ENCODE measurements at places on chromosomes 5 and 9.

- peak; percentile 82 for ATAC-seq
Measured at GRCh38 chr9:78694974-78695373, 398.0 kb downstream of the PSAT1 start.

DNA sequence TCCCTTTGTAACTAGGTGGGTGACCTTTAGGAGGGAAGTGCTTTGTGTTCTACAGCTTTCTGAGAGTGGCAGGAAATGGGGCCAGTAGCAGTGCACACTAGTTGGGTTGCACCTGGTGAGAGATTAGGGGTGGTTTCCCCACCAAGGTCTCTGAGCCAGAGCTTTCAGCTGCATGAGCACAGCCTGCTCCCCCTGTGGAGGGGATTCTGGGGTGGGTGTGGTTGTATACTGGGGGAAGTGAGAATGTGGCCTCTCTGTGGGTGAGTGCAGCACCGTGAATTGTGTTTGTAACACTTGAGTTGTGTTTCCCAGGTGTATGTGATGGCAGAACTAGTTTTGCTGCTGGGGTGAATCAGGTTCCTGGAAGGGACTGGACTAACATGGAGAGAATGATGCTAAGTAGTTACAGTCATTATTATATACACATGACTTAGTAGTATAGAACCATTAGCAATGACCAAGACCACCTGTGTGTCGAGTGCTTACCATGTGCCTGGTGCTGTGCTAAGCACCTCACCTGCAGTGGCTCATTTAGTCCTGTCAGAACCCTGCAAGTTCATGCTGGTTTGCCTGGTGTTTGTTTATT is 11.8 kb upstream of the CXXC5 start:
- no peak for ATAC-seq

DNA sequence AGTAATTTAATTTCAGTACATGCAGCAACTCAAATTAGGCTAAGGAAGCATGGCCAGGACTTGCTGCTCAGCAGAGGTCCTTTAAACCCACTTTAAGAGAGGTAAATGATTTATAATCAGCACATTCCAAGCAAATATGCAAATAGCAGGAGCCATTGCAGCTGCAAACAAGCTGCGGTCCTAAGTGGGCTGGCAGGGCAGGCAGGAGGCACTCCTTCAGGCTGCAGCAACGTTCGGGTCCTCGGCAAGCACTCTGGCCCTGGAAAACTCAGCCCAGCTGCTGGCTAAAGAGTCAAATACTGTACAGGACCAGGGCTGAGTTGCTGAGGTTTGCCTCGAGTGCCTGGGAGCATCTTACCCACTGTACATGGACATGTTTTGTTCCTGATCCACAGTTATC is 126.9 kb downstream of the FSTL4 start:
- no peak for ATAC-seq

GRCh38 chr5:56649569-56649968 is 165.8 kb upstream of the MAP3K1 start:
- ATAC-seq, result peak; percentile 99

DNA sequence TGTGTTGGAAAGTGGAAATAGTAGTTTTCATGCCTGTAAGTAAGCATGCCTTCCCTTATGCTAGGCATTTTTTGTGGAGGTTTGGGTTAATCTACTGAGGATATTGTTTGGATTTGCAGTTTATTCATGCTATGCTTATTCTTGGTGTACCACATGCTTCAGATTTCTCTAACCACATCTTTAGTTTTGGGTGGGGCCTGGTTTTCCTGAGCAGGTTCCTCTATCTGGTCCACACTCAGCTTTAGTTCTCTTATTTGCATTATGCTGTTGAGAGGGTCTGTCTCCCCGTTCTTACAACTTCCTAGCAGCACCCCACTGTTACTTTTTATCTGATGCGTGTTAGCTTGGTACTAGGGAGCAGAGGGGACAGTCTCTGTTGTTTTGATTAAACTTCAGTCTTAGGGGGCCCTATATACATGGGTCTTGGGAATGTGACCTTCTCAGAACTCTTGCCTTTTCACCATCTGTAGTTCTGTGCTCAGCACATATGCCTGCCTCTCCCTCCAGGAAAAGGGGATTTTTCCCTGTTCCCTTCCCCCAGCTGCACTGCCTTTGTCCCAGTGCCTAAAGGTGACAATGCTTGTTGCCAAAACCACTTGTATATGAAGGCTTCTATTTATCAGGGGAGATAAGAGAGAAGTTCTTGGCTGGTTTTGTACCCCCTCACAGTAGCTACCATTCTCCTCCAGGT is 10.0 kb upstream of the CAMK4 start:
- no peak for ATAC-seq

DNA sequence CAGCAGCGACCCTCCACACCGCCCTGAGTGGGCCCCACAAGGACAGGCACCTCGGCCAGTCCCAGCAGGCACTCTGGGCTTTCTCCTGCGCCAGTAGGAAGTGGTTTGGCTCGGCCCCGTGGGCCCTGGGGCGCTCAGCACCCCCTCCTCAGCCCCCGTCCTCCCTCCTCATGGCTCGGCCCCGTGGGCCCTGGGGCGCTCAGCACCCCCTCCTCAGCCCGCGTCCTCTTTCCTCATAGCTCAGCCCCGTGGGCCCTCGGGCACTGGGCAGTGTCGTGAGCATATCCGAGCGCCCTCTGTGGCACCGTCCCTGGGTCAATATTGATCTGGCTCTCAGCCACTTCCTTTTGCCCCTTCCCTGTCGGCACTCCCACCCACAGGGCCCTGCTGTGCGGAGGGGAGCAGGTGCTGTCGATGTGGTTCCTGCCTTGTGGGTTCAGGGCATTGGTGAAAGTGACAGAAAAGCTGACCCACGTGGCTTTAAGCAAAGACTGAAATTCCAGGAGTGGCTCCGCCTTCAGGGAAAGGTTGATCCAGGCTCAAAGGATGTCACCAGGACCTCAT is 5.5 kb upstream of the SCGB3A1 start:
- no peak for ATAC-seq

GRCh38 chr9:13461414-13461991 is 182.0 kb upstream of the MPDZ start:
- no peak for ATAC-seq

DNA sequence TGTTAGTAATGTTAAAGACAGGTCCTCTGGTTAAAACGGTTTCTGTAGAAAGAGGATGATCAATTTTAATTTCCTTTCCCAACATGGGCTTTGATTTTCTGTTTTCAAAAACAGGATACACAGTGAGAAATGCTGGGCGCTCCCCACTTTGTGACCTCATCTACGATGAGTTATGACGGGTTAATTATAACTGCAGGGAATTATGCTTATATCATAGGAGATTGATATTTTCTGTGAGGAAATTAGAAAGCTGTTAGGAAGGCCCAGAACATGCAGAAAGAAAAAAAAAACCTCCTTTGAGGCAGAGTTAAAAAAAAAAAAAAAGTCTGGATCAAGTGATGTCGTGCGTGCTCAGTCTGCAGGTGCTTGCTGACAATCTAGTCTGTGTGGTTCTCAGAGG is 176.8 kb upstream of the OTULINL start:
- ATAC-seq, result peak; percentile 45

DNA sequence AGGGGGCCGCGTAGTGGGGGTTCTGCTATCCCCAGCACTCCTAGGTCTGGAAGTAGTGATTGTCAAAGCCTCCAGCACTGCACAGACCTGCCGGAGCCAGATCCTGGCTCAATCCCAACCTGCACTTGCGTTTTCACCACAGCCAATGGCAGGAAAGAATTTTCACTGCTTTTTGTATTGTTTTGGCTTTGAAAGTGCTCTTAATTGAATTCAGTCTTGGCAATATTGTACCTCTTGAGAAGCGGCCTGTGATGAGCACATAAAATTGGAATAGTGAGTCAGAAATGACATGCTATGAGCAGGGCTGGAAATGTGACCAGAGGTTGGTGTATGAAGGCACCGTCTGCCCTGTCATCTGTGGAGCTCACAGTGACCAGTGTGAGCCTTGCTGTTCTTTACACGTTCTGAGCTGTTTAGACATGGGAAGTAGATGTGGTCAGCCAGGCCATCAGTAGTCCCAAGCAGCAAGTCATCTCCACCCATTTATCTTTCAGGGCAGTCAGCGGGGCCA is 41.5 kb downstream of the SECISBP2 start:
- no peak for ATAC-seq

DNA sequence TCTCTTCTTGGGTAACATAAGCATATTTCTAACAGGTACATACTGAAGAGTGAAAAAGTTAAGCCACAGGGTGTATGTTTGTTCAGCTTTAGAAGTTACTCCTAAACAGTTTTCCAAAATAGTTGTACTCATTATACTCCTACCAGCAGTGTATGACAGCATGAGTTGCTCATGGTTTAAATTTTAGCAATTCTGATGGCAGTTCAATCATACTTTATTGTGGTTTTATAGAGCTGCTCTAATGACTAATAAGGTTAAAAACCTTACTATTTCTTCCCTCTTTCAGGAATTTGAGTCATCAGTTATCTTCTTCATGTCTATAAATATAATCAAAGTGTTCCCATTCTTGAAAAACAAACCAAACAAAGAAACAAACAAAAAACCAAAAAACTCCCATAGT is 81.5 kb downstream of the CAAP1 start:
- ATAC-seq, result no peak

- ATAC-seq, result no peak
Measured at GRCh38 chr5:36180556-36181350, 28.8 kb downstream of the SKP2 start.

DNA sequence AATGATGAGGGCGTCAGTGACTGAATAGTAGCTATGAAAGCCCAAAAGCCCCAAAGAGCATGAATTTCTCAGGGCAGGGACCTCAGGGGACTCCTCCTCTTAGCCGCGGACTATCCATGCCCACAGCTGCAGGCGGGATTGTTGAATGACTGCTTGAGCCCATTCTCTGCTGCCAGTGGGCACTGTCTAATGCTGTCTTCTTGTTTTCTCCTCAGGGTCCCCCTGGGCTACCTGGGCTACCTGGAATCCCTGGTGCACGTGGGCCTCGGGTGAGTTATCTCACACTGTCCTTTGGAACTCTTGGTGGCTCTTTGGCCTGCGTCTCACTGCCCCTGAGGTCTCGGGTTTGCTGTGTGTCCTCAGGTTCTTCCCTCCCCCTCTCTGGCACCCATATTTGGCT is 22.7 kb downstream of the COL27A1 start:
- no peak for ATAC-seq

GRCh38 chr9:98256756-98257155 is 1.3 kb upstream of the TBC1D2 start:
- no peak for ATAC-seq

DNA sequence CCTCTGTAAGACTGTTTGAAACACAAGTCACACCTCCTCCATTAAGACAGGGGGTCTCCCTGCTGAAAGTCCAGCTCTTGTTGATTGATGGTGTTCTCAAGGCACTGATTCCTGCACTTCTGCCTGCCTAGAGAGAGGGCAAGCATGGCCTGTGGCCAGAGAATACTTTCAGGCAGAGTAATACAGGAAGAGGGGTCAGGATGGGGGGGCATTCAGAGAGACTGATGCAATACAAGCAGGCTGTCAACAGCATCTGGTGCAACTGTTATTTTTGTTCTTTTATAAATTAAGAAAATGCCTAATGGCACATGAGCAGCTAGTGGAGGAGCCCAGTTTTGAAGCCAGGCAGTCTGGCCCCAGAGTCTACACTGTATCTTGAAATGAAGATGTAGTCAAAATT is 302.2 kb downstream of the DIRAS2 start:
- ATAC-seq, result peak; percentile 68

- ATAC-seq, result peak; percentile 92
Measured at GRCh38 chr9:132214027-132214622, 52.3 kb downstream of the NTNG2 start.

GRCh38 chr5:74209571-74209970 is 431.0 kb downstream of the ENC1 start:
- ATAC-seq, result no peak

- no peak for ATAC-seq
Measured at GRCh38 chr9:3244963-3245653, 280.7 kb downstream of the RFX3 start.

- ATAC-seq, result peak; percentile 68
Measured at GRCh38 chr9:133950192-133950591, 41.9 kb downstream of the VAV2 start.

DNA sequence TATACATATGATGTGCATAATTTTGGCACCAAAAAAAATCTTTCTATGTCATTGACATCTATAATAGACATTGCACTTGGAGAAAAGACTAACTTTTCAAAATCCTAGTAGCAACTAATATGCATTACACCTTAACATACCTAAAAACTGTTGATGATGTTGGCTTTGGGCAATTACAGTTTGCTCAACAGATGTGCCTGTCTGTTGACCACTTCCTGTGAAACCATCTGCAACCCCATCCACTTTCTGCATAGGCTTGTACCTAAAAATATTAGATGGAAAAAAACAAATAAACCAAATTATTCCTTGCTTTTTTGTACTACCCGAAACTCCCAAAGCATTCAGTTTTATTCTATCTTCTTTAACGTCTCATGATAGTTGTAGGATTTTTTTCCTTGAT is 248.6 kb downstream of the RFX3 start:
- ATAC-seq, result no peak

DNA sequence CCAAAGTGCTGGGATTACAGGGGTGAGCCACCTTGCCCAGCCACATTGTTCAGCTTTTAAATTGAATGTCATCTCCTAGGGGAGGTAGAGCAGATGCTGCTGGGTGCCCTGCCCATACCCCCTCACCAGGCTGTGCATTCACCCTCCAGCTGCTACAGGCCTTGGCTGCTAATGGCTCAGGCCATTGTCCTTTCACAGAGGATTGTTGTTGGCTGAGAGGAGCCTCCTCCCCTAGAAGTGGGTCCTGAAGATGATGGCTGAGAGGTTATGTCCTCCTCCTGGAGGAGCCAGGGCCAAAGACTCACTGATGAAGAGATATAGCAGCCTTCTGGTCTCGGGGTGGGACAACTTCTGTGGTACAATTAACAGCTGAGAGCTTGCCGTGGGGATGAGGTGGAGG is 74.6 kb downstream of the PHAX start:
- no peak for ATAC-seq

- peak; percentile 7 for ATAC-seq
Measured at GRCh38 chr9:109010746-109011145, 2.6 kb downstream of the CTNNAL1 start.

GRCh38 chr9:123039617-123040219 is 6.3 kb downstream of the GPR21 start:
- ATAC-seq, result no peak

DNA sequence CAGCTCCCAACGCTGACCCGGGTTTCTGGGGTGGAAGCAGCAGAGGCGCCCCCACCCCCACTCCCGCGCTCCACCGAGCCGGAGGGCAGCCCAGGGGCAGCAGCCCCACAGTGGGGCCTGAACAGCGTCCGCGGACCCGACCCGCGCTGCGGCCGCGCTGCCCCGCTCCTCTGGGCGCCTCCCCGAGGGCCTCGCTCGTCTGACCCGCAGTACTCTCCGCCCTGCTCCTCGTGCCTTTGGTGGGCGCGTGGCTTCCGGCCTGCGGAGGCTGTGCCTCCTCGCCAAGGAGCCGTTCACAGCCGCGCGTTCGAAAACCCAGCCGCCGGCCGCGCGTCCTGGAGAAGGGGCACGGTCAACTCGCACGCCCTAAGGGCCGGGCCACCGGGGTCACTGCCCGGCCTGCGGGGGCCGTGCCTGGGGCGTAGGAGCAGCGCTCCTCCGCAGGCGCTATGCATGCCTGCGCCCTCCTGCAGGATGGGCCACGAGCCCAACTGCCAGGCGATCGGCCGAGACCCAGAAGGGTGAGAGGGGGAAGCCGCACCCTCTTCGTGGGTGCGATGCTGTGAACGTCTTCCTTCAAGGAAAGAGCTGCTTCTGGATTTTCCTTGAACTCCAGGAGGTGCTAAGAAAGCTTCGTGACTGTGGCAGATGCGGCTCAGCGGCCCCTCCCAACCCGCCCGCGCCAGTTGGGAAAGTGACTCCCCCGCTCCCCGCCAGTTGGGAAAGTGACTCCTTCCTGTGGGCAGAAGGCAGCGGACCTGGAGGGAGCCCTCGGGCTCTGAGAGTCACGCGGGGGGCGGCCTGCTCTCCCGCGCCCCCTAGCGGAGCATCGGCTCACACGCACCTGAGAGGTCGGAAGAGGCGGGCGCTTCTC is 82.7 kb downstream of the HSD17B3 start:
- no peak for ATAC-seq
